ELR (cell line): ENCODE measurements at places on chromosomes 2 and 18.

GRCh38 chr2:216388046-216388884, 16.0 kb upstream of the MARCHF4 start:
- no peak for DNase-seq

- no peak for DNase-seq
Measured at GRCh38 chr2:76640905-76641304, 881.3 kb downstream of the LRRTM4 start.

- DNase-seq: no peak
Measured at GRCh38 chr18:26008096-26008495, 82.3 kb downstream of the SS18 start.

DNA sequence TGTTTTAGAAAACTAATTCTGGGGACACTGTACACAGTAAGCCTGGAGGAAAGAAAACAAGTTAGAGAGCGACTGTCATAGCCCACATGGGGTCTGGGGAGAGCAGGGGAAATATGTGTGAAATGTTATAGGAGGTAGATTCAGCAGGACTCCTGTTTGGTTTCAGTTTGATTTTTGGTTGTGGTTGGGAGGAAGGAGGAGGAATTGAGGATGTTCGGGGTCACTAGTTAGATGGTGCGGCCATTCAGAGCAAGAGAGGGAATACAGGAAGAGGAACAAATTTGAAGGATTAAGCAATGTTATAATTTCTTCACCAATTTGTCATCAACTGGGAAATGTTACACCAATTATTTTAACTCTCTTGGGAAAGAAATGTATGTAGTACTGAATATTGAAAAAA, 25.1 kb downstream of the TTC39C start:
- DNase-seq: no peak

DNA sequence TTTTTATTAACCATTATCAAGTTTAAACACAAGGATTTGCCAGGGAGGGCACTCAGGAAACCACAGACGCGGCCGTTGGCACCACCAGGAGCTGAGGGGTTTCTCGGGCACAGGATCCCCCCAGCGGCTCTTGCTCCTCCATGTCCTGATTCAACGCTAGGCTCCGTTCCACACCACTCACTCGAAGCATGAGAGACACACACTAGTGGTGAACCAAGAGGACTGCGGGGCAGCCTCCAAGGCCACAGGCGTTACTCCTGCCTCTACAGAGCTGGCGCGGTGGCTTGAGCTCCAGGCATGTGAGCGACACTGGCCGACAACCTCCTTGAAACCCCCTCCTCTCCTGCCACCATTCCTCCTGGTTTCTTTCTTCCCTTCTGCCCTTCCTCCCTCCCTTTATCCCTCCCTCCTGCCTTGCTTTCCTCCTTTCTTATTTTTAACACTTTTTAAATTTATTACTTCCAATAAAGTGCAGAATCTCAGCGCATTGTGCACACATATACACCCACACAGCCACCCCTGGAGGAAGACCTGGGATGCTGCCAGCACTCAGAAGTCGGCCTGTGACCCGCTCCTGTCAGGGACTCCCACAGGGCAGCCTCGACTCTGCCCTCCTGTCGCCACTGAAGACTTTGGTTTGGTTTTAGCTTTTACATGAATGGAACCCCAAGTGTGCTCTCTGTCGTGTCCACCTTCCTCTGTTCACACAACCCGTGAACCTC, 21.7 kb downstream of the COX7A2L start:
- DNase-seq: no peak
